HFFc6 (cell line): ENCODE measurements at places on chromosomes 4 and X. TPM values are rescaled to one million over a fixed set of nuclear protein-coding genes. Genes with fewer than 3 reads are reported as not detected.

- H3K4me3 ChIP-seq = no peak overlapping the region
- no peaks in the 10 kb centered on the region for H3K4me1 ChIP-seq
Observed at GRCh38 chr4:55122235-55122634, 3.2 kb downstream of the KDR start.

PABPC4L gene
- total RNA-seq = 0.63 to 3.1 TPM (median 2.2 TPM) in 3 replicates

DNA sequence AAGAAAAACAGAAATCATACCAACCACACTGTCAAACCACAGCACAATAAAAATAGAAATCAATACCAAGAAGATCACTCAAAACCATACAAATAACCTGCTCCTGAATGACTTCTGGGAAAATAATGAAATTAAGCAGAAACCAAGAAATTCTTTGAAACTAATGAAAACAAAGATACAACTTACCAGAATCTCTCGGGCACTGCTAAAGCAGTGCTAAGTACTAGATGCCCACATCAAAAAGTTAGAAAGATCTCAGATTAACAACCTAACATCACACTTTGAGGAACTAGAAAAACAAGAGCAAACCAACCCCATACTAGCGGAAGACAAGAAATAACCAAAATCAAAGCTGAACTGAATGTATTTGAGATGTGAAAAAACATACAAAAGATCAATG, 33.2 kb downstream of the AWAT2 start:
- H3K4me3 ChIP-seq = no peak overlapping the region
- H3K27ac ChIP-seq = no peak overlapping the region
- no peaks in the 10 kb centered on the region; the same call in 1 of the 2 replicates for H3K27me3 ChIP-seq
- no peak for DNase-seq

SLC25A43 gene
- total RNA-seq = 20.4 to 23.1 TPM (median 21.6 TPM) in 3 replicates

VEGFC gene
- 315 and 323 TPM in 2 replicates for total RNA-seq

GAGE12J gene
- total RNA-seq = not detected in 3 replicates

GRCh38 chr4:121150003-121150402, 14.1 kb downstream of the TNIP3 start:
- H3K4me1 ChIP-seq = peaks cover 56% of the 10 kb centered on the region
- no peaks in the 10 kb centered on the region; the same call in 1 of the 2 replicates for H3K36me3 ChIP-seq
- no peak overlapping the region for H3K27ac ChIP-seq
- no peaks in the 10 kb centered on the region for H3K27me3 ChIP-seq

DNA sequence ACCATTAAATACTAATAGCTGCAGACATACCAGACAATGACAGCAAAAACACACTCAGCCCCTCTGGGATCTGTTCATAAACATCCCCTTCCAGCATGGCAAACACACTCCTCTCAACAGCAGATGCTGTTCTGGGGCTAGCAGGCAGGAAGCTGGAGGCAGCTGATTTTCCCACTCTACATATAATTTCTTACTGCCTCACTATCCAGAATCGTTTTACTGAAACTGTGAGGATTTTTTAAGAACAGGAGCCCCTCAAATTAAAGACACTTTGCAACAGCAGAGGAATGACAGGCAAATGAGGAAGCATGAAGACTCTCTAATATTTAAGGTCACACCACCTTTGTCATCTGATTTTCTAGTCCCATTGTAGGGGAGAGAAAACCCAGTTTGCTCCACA, 2.2 kb downstream of the MAPK10 start:
- DNase-seq = no peak
- no peak overlapping the region for H3K4me3 ChIP-seq
- H3K36me3 ChIP-seq = no peaks in the 10 kb centered on the region
- H3K27me3 ChIP-seq = peaks cover 2% of the 10 kb centered on the region
- H3K4me1 ChIP-seq = peaks cover 12% of the 10 kb centered on the region

- no peak overlapping the region for H3K27ac ChIP-seq
- no peaks in the 10 kb centered on the region for H3K27me3 ChIP-seq
- no peak overlapping the region for H3K4me3 ChIP-seq
- no peaks in the 10 kb centered on the region for H3K36me3 ChIP-seq
- no peaks in the 10 kb centered on the region for H3K4me1 ChIP-seq
- no peak for DNase-seq
Observed at GRCh38 chrX:138690591-138690990, 20.9 kb downstream of the FGF13 start.

VCX3B gene
- total RNA-seq = not detected in 3 replicates

DNA sequence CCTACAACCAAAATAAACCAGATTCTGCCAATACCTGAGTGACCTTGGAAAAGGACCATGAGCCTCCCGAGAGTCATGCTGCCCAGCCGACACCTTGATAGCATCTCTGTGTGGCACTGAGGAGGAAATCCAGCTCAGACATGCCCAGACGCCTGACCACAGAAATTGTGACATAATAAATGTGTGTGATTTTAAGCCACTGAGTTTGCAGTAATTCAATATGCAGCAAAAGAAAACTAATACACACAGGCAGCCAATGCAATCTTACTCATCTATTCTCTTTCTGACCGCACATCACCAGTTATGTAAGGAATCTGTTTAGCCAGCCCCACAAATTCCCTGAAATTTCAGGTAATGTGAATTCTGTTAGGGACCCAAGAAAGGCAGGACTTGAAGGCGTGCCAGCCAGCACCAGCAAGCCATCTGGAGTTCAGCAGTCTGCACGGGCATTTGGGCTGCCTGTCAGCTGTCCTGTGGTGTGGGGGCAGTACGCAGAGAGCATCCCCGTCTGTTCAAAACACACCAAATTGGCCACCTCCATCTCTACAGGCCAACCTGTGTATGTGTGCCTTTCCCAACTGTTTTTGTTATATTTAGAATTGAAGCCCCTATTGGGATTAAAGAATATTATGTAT, 176.4 kb downstream of the NLGN4X start:
- no peak overlapping the region for H3K4me3 ChIP-seq
- DNase-seq = no peak
- no peaks in the 10 kb centered on the region; the same call in none of the 2 replicates for H3K27me3 ChIP-seq
- no peaks in the 10 kb centered on the region for H3K4me1 ChIP-seq
- no peaks in the 10 kb centered on the region for H3K36me3 ChIP-seq

SLC10A4 gene
- 0.09 TPM in 1 of 3 replicates, not detected in the others for total RNA-seq

GRCh38 chrX:142733327-142733726, 292.4 kb upstream of the SPANXN4 start:
- H3K4me1 ChIP-seq = no peaks in the 10 kb centered on the region
- H3K4me3 ChIP-seq = no peak overlapping the region
- H3K36me3 ChIP-seq = no peaks in the 10 kb centered on the region
- no peak overlapping the region for H3K27ac ChIP-seq
- H3K27me3 ChIP-seq = no peaks in the 10 kb centered on the region

ADAM29 gene
- not detected in 3 replicates for total RNA-seq

- H3K4me1 ChIP-seq = peaks cover 56% of the 10 kb centered on the region
- no peaks in the 10 kb centered on the region for H3K36me3 ChIP-seq
- peak; percentile 50 for DNase-seq
- no peaks in the 10 kb centered on the region; the same call in 1 of the 2 replicates for H3K27me3 ChIP-seq
- no peak overlapping the region for H3K4me3 ChIP-seq
Observed at GRCh38 chr4:75633846-75634245, 3.5 kb upstream of the CDKL2 start.

DSPP gene
- total RNA-seq = not detected in 3 replicates

CCSER1 gene
- total RNA-seq = not detected in 2 replicates

GRCh38 chr4:177351622-177352244, 42.1 kb downstream of the NEIL3 start:
- H3K27ac ChIP-seq = no peak overlapping the region
- peaks cover 28% of the 10 kb centered on the region for H3K36me3 ChIP-seq
- peaks cover 14% of the 10 kb centered on the region for H3K4me1 ChIP-seq
- no peaks in the 10 kb centered on the region for H3K27me3 ChIP-seq
- no peak overlapping the region for H3K4me3 ChIP-seq
- DNase-seq = no peak

GRCh38 chr4:117545039-117545438, 459.7 kb upstream of the TRAM1L1 start:
- no peak overlapping the region for H3K27ac ChIP-seq
- no peak for DNase-seq
- no peaks in the 10 kb centered on the region for H3K36me3 ChIP-seq
- no peaks in the 10 kb centered on the region for H3K4me1 ChIP-seq
- H3K27me3 ChIP-seq = no peaks in the 10 kb centered on the region

UGT2B11 gene
- not detected in 2 replicates for total RNA-seq

- no peaks in the 10 kb centered on the region for H3K27me3 ChIP-seq
- H3K4me1 ChIP-seq = no peaks in the 10 kb centered on the region
- H3K36me3 ChIP-seq = no peaks in the 10 kb centered on the region
Observed at GRCh38 chrX:97039363-97040029, 155.8 kb downstream of the RPA4 start.

DNA sequence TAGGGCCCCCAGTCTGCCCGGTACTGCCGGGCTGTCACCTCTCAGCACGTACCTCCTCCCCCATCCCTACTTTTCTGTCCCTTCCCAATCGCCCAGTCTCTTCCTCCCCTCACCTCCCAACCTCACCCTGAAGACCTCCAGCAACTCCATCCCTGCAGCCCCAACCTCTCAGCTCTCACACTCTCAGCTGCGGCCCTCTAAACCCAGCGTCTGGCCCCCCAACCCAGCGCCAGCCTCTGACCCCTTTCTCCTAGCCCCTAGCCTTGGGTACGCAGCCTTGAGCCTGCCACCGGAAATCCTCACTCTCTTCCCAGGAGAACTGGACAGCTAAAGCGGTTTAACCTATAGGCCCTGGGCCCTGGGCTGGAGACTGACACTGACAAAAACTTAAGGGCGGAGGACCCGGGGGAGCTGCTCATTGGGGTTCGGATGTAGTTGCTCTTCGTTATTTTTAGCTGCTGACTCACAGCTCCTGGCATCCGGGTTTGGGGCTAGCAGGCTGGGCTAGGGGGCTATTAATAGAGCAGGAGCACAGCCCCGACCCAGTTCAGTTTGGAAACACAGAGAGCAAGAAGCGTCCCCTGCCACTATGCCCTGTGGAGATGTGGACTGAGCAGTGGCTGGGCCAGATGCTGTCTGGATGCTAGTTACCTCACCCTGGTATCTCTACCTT, 9.6 kb upstream of the DLG3 start:
- H3K27me3 ChIP-seq = no peaks in the 10 kb centered on the region
- H3K4me1 ChIP-seq = peaks cover 41% of the 10 kb centered on the region
- peak overlapping the region; percentile 83 for H3K27ac ChIP-seq
- peaks cover 10% of the 10 kb centered on the region; the same call in 1 of the 2 replicates for H3K36me3 ChIP-seq

DNA sequence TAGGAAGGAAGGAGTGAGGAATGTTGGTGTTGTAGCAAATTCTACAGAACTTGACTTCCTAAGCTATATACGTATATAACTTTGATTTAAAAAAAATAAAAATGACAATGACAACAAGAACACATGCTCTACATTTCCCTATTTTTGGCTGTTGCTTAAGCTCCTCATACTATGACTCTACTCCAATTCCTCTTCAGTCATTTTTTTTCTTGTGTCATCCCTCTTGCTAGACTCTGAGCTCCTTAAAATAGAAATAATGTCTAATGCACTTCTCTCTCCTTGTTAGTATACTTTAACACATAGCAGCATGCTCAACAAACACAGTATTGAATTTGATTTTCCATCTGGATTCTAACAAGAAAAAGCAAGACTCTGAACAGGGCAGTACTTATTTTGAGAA, 144.0 kb downstream of the HDX start:
- no peak for DNase-seq
- no peak overlapping the region for H3K4me3 ChIP-seq
- no peaks in the 10 kb centered on the region for H3K36me3 ChIP-seq
- peaks cover 17% of the 10 kb centered on the region for H3K4me1 ChIP-seq
